ENCODE measurements at places on chromosomes 1 and 21.

DNA sequence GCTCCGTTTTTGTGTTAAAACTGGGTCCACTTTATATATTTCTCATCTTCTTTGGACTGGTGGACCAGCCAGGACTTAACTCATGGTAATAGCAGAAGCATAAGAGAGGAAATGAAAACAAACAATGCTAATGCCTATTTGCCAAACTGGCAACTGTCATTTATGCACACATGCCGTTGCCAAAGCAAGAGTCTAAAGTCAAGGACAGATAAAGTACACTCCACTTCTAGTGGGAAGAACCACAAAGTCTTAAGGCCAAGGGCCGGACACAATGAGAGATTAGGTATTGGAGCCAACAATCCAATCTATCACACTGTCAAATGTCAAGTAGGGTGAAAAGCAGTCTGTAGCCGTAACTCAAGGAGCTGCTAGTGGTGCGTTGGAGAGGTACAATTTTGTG lies 157.7 kb downstream of the LYPLAL1 start:
- no peak for DNase-seq

DNA sequence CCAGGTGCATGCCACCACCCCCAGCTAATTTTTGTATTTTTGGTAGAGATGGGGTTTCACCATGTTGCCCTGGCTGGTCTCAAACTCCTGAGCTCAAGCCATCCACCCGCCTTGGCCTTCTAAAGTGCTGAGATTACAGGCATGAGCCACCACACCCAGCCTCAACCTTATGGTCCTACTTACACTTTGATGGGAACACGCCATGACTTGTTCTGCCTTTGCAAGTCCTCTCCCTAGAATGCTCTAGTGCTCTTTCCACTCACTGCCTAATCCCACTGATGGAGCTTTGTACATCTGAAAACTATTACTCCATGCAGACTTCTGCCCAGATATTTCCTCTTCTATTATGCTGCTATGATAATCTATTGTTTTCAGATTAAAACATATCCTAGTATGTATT lies 174.3 kb downstream of the DAB1 start:
- DNase-seq, result no peak

DNA sequence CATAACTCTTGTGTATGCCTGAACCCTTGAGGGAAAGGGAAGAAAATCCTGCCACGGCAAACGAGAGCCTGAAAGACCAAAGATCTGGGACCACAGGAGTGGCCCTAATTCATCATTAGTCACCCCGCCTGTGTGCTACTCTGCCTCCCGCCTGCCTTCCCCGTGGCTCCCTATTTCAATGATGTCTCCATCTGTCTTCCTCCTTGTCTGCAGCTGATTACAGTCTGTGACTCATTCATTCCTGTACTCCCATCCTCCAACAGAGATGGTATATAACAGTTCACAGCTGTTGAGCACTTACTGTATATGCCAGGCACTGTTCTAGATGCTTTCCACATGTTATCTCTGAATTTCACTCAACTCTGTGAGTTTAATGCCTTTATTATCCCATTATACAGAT lies 96.6 kb downstream of the SEC16B start:
- DNase-seq, result no peak

GRCh38 chr1:169491845-169492281 lies 6.1 kb upstream of the SLC19A2 start:
- DNase-seq, result no peak

GRCh38 chr1:22750685-22751051 lies 40.0 kb downstream of the EPHB2 start:
- DNase-seq, result no peak

DNA sequence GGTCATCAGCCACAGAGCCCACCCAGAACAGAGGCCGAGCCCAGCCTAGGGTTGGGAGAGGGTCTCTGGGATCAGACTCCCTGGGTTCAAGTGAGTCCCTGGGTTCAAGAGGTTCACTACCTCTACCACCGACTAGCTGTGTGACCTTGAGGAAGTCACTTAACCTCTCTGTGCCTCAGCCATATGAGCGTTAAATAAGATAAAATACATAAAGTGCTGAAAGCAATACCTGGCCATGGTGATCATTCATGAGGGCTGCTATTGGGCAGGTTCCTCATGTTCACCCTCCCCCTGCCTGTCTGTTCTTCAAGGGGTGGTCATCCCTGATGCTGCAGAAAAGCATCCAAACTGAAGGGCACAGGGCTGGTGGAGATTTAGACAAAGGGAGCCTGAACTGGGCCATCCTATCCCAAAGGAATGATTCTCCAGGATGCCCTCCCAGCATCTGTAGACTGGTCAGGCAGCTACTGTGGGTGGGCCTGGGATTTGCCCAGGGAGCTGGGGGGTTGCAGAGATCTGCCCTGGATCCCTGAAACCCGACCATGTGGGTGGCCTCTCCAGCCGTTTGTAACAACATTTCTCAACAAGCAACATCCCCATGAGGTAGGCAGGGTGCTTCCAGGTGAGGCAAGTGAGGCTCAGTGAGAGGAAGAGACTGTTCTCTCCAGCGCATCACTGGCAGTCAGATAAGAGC lies 196.6 kb downstream of the MATN1 start:
- no peak for DNase-seq

DNA sequence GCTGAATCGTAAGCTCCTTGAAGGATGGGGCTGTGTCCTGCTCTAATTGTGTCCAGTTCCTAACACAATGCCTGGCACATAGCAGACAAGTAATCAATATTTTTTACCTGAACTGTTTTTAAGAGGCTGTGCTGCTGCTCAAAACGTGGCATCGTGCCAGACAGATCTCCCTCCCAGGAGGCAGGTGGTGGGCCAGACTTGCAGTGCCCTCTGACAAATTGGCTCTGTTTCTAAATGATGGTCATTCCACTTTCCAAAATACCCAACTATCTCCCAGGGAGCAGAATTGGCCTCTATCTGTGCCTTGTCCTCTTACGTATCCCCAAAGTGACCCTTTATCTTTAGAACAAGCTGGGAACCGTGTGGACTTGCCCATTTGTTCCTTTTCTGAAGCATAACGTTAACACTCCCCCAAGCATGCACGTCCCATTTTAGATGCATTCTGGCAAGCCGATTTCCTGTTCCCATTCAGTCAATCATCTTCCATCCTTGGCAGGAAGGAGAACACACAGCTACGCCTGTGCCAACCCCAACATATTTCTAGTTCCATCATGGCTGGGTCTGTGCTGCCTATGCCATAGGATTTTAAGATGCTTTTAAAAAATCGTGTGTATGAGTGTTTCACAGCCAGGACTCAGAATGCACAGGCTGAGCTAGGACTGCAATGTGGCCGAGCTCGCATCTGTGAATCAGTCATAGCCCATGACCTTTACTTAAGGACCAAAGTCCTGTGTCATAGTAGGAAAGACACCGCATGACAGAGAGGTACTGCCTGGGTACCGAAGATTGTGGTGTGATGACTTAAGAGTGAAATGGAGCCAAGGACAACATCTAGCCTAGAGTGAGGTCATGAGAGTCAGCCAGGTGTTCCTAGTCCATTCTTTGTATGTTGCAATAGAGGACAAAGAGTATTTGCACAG lies 408.6 kb downstream of the PRDM2 start:
- no peak for DNase-seq

DNA sequence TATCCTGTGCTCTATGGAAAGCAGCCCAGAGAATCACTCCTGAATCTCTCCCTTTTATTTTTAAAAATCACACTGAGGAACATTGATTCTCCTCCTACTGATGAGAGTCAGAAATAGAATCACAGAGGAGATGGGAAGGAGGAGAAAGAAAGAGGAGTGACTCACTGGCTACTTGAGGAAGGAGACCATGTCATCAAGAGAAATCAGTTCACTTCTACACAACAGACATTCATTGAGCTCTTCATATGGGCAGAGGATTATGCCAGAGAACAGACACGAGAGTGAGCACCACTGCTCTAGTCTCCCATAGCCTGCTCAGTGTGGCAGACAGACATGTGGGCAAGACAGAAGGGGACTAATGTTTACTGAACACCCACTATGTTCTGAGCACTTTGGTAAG lies 44.2 kb downstream of the RAB3B start:
- DNase-seq, result no peak

DNA sequence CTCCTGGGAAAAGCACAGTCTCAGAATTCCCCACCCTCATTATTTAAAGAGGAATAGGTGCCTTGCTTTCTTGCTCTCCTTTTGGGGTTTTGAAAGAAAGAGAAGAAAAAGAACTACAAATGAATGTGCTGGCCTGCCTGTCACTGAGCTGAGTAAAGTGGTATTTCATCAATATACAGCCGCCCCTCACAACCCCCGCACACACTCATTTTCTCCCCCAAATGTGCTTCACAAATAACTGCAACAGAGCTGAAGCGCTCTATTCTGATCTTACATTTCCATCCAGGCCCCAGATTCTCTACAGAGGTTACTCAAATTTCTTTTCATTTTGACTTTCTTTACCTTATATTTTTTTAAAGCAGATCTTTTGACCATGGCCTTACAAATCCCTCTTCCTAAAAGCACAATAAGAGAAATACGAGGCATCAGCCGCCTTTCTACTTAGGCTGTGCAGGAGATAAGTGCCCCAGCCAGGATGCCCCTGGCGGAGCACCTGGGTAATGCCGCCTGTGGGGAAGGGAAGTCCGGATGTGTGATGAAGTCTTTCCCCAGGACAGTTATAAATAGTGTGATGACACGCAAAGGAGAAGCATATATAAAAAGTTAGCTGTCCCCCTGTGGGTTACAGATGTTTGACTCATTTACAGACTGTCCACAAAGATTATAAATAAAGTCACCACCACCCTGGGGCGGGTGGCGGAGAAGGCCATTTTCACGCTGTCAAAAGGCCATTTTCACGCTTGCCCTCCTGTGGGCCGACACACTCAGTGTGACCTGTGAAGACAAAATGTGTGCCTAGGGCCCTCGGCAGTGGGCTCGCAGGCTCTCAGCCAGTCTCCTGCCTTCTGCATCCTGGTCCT lies 6.5 kb downstream of the KCNN3 start:
- DNase-seq, result peak; percentile 41

DNA sequence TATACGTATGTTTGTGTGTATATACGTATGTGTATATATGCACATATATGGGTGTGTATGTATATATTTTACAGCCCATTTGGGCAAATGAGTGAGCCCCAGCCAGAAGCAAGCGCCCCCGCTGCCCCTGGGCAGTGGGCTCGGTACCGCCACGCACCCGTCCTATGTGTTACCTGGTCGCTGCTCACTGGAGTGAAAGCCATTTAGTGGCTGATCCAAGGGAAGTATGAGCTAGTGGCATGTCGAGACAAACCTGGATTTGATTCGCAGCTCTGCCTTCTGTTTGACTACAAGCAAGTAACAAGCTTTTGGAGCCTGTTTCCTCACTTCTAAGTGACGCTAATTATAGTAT lies 35.8 kb upstream of the JAK1 start:
- DNase-seq, result no peak

GRCh38 chr1:59738152-59738551 lies 76.6 kb upstream of the HOOK1 start:
- DNase-seq, result no peak

DNA sequence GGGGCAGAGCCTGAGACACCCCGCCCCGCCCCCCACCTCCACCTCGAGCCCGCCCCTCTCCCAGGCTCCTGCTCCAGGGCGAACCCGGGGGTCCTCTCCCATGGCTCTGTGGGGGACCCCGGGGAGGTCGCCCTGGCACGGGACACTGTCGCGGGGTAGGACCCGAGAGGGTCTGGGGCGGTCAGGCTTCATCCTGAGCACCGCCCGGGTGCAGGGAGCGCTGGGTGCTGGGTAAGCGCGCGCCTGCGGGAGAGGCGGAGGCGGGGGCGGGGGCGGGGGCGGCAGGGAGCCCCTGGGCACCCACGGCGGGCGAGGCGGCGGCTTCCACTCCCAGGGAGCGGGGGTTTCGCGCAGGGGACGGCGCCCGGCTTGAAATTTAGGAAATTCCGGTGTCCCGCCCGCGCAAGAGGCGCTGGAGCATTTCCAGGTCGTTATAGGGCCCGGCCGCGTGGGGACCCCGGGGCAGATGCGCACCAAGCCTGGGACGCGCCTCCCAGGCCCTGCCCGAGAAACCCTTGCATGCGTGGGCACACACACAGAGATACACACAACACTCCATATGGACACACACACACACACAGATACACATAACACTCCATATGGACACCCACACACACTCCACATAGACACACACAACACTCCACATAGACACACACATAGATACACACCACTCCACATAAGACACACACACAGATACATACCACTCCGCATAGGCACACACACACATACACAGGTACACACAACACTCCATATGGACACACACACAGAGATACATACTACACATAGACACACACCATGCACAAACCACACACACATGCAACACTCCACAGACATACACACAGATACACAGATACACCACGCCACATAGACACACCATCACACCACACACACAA lies 48.7 kb upstream of the SLC19A1 start:
- DNase-seq, result peak; percentile 68

DNA sequence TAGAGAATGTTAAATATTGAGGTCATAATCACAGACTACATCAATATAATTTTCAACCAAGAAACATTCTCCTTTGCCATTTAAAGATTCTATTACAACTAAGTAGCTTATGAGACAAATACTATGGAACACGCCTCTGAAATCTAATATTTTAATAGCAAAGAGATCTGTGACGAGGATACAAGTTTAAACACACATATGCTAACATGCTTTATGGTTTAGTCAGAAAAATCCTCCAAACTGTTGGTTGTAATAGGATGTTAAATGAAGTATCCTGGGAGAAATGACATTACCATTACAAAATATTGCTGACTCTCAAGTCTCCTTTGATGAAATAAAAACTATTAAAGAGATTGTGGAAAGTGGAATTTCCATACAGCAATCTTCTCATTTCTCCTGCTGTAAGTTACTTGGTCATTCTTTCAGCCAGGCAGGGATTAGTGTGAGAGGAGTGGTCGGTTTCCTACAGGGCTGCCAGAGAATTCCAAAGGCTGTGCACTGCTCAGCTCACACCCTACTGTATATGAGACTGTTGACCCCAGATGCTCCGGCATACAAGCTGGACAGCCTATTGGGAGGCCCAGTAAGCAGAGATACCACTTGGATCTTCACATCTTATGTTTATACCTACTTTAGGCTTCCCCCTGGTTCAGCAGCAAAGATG lies 26.6 kb downstream of the SCYL3 start:
- DNase-seq, result no peak

GRCh38 chr21:44696572-44696971 lies 400 bp upstream of the KRTAP10-12 start:
- DNase-seq, result no peak

DNA sequence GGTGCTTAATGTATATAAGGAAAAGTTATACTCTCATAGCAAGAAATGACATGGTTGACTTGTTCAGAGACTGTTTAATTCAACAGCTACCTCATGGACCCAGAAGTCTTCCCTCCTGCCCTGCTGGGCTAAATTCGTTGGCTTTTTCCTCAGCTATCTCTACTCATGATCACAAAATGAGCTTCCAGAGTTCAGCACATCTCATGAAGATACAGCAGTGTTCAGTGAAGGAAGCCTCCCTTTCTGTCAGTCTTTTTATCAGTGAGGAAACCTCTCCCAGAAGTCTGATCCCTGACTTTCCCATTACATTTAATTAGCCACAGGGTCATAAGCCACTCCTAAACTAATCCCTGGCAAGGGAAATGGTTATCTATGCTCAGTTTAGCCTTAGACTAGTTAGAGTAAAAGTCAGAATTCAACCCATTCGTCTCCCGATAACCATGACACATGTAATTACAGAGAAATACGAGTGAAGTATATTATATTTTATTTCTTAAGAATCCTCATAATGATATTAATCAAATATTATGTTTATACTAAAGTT lies 97.5 kb downstream of the DENND1B start:
- DNase-seq, result no peak

GRCh38 chr1:187871177-187871845 lies 1042.6 kb downstream of the PLA2G4A start:
- DNase-seq, result no peak
